ENCODE measurements at places on chromosomes 3 and 15.

GRCh38 chr3:84980456-84980855 lies 21.7 kb downstream of the CADM2 start:
- no peak for DNase-seq

GRCh38 chr3:98645039-98645438 lies 51.6 kb upstream of the CPOX start:
- no peak for DNase-seq

DNA sequence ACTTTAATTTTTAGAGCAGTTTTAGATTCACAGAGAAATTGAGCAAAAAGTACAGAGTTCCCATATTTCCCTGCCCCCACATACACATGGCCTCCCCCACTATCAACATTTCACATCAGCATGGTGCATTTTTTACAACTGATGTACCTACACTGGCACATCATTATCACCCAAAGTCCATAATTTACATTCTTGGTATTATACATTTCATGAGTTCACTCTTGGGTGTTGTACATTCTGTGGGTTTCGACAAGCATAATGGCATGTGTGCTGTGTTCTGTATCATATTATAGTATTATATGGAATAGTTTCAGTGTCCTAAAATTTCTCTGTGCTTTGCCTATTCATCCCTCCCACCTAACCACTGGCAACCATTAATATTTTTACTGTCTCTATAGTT lies 419.8 kb upstream of the THBS1 start:
- DNase-seq = no peak

GRCh38 chr3:129577366-129577765 lies 29.1 kb downstream of the PLXND1 start:
- DNase-seq = no peak

DNA sequence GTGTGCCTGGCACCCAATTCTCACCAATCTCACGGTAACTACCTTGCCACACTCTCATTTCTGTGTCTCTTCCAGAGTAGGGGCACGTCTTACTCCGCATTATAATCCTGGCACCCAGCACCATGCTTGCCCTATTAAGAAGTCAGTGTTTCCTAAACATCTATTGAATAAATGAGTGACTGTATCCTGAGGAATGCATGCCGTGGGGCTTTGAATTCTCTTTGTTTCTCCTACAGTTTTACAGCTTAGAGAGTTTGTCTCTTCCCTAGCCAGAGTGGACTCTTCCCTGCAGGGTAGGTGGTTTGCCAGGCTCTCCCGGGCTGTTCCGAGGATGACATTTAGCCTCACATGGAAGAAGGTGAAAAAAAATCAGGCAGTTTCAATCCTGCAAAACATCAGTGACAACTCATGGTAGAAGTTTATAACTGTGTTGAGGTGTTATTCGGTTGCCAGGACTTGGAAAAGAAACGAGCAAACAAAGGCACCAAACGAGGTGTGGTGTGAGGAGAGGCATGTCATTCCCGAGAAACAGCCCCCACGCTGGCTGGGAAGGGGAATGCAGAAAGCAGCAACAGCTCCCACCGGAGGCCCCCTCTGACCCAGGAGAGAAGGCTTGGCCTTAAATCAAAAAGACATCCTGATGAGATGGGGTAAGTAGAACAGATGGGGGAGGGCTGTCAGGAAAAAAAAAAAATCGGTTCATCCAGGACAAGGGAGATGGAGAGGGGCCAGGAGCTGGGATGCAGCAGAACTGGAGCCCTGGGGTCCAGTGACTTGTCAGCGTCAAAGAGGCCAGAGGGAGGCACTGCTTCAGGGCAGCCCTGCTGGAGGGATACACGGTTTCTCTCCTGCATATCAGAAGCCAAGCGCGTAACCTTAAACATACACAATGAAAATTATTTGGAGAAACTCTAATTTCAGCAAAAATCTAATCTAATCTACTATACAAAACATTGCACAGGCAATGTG lies 168.4 kb upstream of the ARRDC4 start:
- no peak for DNase-seq

DNA sequence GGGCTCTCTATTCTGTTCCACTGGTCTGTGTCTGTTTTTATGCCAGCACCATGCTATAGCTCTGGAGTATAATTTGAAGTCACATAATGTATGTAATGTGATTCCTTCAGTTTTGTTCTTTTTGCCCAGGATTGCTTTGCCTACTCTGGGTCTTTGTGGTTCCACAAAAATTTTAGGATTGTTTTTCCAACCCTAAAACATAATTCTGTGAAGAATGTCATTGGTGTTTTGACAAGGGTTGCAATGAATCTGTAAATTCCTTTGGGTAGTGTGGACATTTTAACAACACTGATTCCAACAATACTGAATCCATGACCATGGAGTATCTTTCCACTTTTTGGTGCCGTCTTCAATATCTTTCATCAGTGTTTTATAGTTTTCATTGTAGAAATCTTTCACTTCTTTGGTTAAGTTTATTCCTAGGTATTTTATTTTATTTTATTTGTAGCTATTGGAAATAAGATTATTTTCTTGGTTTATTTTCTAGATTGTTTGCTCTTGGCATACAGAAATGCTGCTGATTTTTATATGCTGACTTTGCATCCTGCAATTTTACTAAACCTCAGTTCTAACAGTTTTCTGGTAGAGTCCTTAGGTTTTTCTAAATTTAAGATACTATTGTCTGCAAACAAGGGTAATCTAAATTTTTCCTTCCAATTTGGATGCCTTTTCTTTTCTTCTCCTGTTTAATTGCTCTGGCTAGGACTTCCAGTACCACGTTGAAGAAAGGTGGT lies 29.7 kb downstream of the TJP1 start:
- DNase-seq = no peak

DNA sequence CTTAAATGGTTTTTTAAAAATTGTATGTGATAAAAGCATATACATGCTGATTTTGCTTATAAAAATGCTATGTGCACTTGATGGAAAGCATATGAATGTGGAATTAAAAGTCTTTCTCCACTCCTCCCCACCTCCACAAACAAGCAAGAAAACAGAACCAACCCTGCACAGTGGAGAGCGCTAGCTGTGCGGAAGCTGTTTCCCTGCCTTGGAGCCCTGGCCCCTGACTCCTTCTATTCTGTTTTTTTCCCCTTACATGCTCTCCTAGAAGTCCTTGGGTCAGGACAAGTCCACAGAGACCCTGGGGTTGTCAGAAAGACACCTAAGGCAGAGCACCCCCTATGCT lies 64.2 kb downstream of the BOC start:
- no peak for DNase-seq

DNA sequence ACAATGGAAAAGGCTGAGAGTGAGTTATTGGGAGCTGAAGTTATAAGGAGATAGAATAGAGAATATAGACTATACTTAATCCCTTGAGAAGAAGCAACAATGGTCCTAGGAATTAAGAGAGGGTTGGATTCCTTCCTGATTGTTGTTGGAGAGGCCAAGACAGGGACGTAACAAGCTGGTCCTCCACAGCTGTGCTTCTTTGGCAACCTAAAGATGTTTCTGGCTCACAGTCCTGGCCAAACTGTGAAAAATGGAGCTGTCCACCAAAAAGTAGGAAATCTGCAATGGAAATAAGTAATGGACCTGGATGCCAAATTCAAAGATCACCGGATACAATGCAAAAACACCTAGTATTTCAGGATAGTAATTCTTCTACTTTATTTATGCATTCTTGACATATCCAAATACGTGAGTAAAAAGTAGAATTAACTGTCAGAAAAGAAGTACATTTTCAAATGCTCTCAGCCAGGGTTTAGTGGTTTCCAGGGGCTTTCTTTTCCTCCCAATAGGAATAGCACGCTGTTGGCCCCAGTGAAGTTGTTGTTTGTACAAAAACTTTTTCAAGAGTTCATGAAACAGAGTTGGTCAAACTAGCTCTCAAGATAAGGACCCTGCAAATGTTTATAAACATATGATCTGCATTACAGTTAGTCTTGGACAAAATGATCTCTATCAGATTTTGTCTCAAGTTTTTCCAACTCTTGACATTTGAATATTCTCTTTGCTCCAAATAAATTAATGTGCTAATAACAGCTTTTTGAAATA lies 28.3 kb downstream of the CERS3 start:
- DNase-seq = no peak

GRCh38 chr15:67175643-67176071 lies 78.8 kb downstream of the AAGAB start:
- no peak for DNase-seq
